ENCODE measurements at places on chromosomes 5 and 9.

DNA sequence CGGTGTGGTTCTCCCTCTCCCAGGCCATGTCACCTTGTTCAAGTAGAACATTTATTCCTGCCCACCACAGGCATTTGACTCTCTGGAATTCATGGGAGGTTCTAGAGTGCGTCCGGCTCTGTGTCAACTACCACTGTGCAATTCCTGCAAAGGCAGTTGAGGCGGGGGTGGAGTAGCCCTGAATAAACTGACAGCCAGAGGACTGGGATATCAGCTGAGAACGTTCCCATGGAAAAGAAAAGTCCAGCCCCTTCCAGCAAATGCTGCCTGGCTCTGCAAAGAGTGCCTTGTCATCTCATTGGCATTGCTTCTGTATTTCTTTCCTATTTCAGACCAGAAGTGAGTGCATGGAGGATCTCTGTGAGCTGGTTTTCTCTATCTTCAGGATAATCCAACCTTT lies 18.9 kb upstream of the MEGF9 start:
- DNase-seq = no peak

DNA sequence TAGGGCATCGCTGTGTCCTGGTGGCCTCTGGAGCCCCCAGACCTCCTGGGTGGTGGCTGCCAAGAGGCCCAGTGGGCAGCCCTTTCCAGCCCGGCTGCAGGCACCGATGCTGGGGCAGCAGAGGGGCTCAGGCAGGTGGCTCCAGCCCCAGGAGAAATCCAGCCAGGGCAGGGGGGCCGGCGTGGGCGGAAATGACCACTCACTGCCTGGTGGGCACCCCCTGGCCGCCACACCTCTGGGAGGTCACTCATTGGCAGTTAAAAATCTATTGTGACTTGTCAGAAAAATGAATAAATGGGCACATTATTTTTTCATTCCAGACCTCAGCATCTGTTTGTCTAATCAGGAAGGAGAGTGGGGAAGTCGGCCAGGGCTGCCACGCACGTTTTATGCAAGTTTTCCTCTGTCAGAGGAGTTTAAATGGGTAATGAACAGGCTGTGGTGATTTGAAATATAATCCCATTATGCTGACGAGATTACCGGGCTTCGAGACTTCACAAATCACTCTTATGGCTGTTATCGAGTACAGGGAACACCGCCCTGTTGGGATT lies 171.9 kb downstream of the GAPVD1 start:
- DNase-seq = no peak

DNA sequence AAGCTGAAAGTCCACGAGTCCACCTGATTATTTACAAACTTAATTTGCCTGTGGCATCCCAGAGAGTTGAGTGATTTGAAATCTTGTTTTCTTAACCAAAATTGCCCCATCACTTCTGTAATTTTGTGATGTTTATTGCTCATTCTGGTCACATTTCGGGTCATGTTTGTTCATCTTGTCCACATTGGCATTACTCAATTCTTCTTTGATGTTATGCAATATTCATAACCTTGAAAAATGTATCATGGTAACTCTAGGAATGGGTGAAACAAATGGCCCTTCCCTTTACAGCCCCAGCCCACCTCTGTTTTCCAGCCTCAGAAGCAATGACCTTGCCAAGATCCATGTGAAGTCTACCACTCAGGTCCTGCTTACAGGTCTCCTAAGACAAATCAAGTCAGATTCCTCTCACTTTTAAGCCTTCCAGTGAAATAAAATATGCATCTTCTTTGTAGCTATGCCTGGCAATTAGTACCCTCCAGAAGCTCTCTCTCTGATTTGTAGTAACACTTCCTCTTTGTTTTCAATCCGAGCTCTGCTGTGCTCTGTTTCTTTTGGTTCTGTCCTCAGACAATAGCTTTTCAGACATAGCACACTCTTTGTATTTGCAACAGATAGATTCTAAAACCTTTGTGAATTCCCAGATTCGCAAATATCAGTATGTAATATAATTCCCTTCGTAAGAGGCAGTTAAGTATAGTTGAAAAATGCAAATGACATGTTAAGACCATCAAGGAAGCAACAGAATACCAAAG lies 330.3 kb upstream of the IRX1 start:
- DNase-seq = no peak

- no peak for DNase-seq
Measured at GRCh38 chr5:137733006-137733405, 2.9 kb downstream of the KLHL3 start.

GRCh38 chr5:96835791-96836191 lies 28.0 kb upstream of the ERAP1 start:
- DNase-seq = no peak

- no peak for DNase-seq
Measured at GRCh38 chr9:7125231-7125630, 367.5 kb downstream of the KDM4C start.

DNA sequence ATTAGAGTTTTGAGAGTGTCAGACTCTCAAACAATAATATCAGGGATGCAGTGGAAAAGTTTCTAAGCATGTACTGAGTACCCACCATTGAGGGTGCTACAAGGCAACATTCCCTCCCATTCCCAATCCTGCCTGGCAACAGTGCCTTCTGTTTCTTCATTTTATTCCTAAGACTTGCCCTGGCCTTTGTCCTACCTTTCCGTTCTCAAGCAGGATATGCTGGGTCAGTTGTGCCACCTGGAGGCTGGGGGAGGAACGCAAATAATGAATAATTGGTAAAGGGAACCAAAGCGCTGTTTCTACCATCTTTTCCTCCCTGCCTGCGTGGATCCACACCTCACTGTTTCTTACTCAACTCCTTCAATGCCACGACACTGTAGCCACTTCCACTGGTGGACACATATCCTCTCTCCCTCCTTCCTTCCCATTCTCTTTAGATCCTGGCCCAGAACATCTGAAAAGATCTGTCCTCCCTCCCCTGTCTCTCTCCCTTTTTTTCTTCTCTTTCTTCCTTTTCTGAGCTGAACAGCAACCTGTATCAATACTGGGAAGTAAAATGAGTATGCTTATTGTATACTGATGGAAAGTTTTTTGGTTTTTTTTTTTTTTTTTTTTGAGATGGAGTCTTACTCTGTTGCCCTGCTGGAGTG lies 149.5 kb downstream of the C9orf152 start:
- peak; percentile 42 for DNase-seq

GRCh38 chr5:139651853-139652787 lies 4.0 kb downstream of the CXXC5 start:
- peak; percentile 96 for DNase-seq

DNA sequence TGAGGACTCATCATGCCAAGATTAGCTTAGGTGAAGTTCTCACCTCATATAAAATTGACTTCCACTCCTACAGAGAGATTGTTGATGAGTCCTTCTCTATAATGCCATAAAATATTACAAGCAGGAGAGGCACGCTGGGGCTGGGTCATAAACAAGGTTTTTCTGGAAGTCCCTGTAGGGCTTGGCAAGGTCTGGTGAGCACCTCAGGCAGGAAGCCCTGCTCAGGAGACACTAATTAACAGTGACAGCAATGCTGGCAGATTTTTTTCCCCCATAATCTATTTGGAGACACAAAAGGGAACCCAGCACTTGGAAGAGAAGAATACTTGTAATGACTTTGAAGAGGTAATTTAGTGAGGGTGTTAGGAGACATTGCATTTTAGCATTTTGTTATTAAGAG lies 118.7 kb downstream of the DIRAS2 start:
- DNase-seq = no peak

- no peak for DNase-seq
Measured at GRCh38 chr9:14561929-14562405, 131.3 kb downstream of the ZDHHC21 start.

DNA sequence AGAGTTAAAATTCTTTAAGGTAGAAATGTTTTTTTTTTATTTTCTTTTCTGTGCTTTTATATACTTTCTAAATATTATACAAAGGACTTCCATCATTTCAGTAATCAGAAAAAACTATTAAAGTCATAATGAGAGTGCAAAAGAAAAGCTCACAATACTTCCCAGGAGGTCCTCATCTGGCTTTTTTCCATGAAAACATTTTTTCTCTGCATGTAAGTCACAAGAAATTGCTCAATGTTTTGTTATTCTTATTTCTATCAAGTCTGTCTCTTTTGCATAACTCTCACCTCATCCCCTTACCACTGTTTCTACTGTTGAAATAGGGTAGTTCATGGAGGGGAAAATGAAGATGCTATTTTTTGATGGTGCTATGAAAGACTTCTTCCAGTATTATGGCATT lies 375.0 kb downstream of the TMEM232 start:
- no peak for DNase-seq

Data from GM13977 (cell line).